Femur (tissue), 1 donor: ENCODE measurements at places on chromosomes 13 and 19.

GRCh38 chr19:46731007-46731501, 14.1 kb upstream of the PRKD2 start:
- no peak for DNase-seq

- no peak for DNase-seq
These were observed 11.9 kb upstream of the SLC10A2 start for GRCh38 chr13:103078158-103078557.

DNA sequence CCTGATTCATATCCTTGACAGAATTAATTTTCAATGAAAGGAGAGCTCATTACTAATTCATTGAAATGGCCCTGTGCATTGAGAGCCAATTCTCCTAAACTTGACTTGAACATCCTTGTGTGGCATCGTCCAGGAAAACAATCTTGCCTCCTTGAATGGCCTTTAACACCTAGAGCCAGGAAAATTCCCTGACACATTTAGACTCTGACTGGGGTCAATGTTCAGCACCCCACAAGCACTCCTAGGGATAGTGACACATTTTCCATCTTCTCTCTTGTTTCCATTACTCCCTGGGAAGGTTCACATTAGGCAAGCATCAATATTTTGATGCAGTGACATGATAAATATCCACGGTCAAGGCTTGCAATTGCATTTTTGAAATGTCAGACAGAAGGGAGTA, 218.9 kb downstream of the LACC1 start:
- DNase-seq: no peak

GRCh38 chr13:105465251-105465650, 1070.2 kb downstream of the EFNB2 start:
- DNase-seq: no peak
